IMR-90 (cell line): ENCODE measurements at places on chromosomes 16 and 17. TPM values are rescaled to one million over a fixed set of nuclear protein-coding genes. Genes with fewer than 3 reads are reported as not detected.

Gene PPP1R27
- total RNA-seq, result not detected in 2 replicates

Gene SMTNL2
- total RNA-seq, result not detected in 2 replicates

Gene CX3CL1
- under 0.01 and 0.18 TPM in 2 replicates for total RNA-seq

Gene ALOX15B
- not detected in 2 replicates for total RNA-seq

Gene CES1
- total RNA-seq, result not detected in 2 replicates

Gene KRT12
- not detected in 2 replicates for total RNA-seq

Gene PRPSAP2
- 28.1 and 35.3 TPM in 2 replicates for total RNA-seq

Gene ERN1
- 2.2 and 2.7 TPM in 2 replicates for total RNA-seq

Gene KCNJ12
- under 0.01 and 0.28 TPM in 2 replicates for total RNA-seq

Gene RTN4RL1
- total RNA-seq, result under 0.01 TPM in 2 replicates

Gene CARD14
- total RNA-seq, result not detected in 2 replicates

Gene CTRL
- total RNA-seq, result 0.18 and 0.28 TPM in 2 replicates

Gene CSH2
- total RNA-seq, result not detected in 2 replicates

Gene SLC47A1
- not detected in 2 replicates for total RNA-seq

Gene USH1G
- total RNA-seq, result not detected in 2 replicates

Gene BAHCC1
- total RNA-seq, result 0.36 and 0.83 TPM in 2 replicates

Gene CTRB1
- not detected in 2 replicates for total RNA-seq

Gene RBFOX1
- not detected in 2 replicates for total RNA-seq

Gene KCNJ16
- not detected in 2 replicates for total RNA-seq

Gene NHLRC4
- 0.56 and 0.72 TPM in 2 replicates for total RNA-seq

Gene NOD2
- not detected in 2 replicates for total RNA-seq

Gene CPHXL2
- total RNA-seq, result not detected in 2 replicates

Gene PRR15L
- total RNA-seq, result not detected in 2 replicates

Gene NFATC3
- 14.7 and 21.5 TPM in 2 replicates for total RNA-seq

Gene FGF11
- total RNA-seq, result 0.18 and 0.28 TPM in 2 replicates

Gene ETV4
- total RNA-seq, result 3.3 and 4.3 TPM in 2 replicates

Gene BEAN1
- total RNA-seq, result not detected in 2 replicates

Gene TBC1D3E
- not detected in 2 replicates for total RNA-seq

Gene PLEKHG4
- total RNA-seq, result 8.3 and 14.0 TPM in 2 replicates

Gene OR3A3
- not detected in 2 replicates for total RNA-seq

Gene CPNE7
- total RNA-seq, result 5.0 and 5.4 TPM in 2 replicates

Gene C17orf78
- not detected in 2 replicates for total RNA-seq

Gene NPB
- under 0.01 TPM in 1 of 2 replicates, not detected in the other for total RNA-seq

Gene CLDN7
- 0.56 and 1.4 TPM in 2 replicates for total RNA-seq

Gene PHKB
- total RNA-seq, result 58.6 and 60.0 TPM in 2 replicates

Gene PRAC1
- total RNA-seq, result not detected in 2 replicates

Gene TRIM25
- 25.5 and 28.9 TPM in 2 replicates for total RNA-seq

Gene CCL3
- total RNA-seq, result not detected in 2 replicates

Gene PYDC1
- not detected in 2 replicates for total RNA-seq

Gene TBC1D16
- 14.4 and 16.7 TPM in 2 replicates for total RNA-seq

Gene CBLN1
- total RNA-seq, result not detected in 2 replicates

Gene KRT32
- not detected in 2 replicates for total RNA-seq

Gene CSH1
- not detected in 2 replicates for total RNA-seq

Gene SLC35G6
- not detected in 2 replicates for total RNA-seq

Gene MPP3
- 5.0 and 5.7 TPM in 2 replicates for total RNA-seq

Gene NPLOC4
- 66.1 and 70.4 TPM in 2 replicates for total RNA-seq

Gene SYNGR3
- total RNA-seq, result 1.8 and 1.9 TPM in 2 replicates

Gene KRT33A
- not detected in 2 replicates for total RNA-seq

Gene ZACN
- not detected in 2 replicates for total RNA-seq

Gene CES4A
- 0.72 and 0.83 TPM in 2 replicates for total RNA-seq

Gene SCN4A
- not detected in 2 replicates for total RNA-seq

Gene JUP
- 12.9 and 14.7 TPM in 2 replicates for total RNA-seq

Gene CCL7
- 0.18 and 0.28 TPM in 2 replicates for total RNA-seq

Gene CD300LB
- not detected in 2 replicates for total RNA-seq

Gene CBX2
- total RNA-seq, result 2.0 and 2.2 TPM in 2 replicates

Gene CACNG3
- not detected in 2 replicates for total RNA-seq

Gene FMNL1
- total RNA-seq, result 0.36 and 0.56 TPM in 2 replicates

Gene SIRT7
- total RNA-seq, result 13.9 and 14.5 TPM in 2 replicates
